ENCODE measurements at places on chromosomes 3 and 15.

- no peak for DNase-seq
Observed at GRCh38 chr3:185680231-185680630, 94.1 kb downstream of the SENP2 start.

- DNase-seq, result no peak
Observed at GRCh38 chr15:31304751-31305365, 21.8 kb upstream of the KLF13 start.

- no peak for DNase-seq
Observed at GRCh38 chr3:27714146-27714526, 8.0 kb downstream of the EOMES start.

GRCh38 chr3:124203292-124203691, 211.4 kb upstream of the ROPN1 start:
- DNase-seq, result no peak

- peak; percentile 23 for DNase-seq
Observed at GRCh38 chr3:27712136-27713077, 9.7 kb downstream of the EOMES start.
